ENCODE measurements at places on chromosomes 7 and 10.

- DNase-seq, result no peak
Measured at GRCh38 chr10:15652117-15652516, 67.6 kb downstream of the ITGA8 start.

DNA sequence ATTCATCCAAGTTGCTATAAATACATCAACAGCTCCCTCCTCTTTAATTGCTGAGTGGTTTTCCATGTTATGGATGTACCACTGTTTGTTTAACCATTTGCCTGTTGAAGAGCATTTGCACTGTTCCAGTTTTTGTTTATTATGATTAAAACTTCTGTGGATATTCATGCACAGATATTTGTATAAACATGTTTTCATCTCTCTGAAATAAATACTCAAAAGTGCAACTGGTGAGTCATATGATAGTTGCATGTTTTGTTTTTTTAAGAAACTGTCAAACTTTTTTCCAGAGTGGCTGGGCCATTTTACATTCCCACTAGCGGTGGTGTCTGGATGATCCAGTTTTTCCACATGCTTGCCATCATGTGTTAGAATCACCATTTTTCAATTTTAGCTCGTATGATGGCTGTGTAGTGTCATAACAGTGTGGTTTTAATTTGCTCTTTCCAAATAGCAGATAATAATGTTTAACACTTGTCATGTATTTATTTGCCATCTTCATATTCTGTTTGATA, 33.6 kb downstream of the MEOX2 start:
- no peak for DNase-seq

DNA sequence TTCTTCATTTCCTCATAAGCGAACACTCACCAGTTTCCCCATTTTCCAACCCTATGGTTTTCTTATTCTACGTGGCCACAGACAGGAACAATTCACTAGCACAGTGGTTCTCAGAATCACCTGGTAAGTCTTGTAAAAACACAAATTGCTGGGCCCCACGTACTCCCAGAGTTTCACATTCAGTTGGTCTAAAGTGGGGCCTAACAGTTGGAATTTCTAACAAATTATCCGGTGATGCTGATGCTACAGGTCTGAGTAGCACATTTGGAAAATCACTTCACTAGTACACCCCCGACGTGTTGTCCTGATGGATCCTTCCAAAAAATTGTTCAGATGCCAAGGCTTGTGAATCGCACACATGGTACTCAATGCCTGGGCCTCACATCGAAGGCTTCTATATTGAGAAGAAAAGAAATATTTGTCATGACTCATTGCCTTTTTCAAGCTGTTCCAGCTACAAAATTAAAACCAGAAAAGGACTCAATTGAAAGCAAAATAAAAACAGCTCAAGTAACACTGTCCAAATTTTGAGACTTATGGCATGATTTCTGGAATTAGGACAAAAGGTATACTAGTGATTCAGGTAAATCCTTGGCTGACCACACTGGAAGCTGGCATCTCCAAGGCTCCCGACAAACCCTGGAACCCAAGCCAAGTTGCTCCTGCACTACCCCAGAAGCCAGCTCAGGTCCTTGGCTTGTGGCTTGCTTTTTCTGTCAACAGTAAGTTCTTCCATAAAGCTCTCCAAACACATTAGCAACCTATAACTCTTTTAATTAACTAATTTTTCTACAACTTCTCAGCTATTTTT, 12.9 kb upstream of the VIM start:
- no peak for DNase-seq

- DNase-seq, result no peak
Measured at GRCh38 chr7:111593343-111593742, 31.1 kb upstream of the IMMP2L start.

DNA sequence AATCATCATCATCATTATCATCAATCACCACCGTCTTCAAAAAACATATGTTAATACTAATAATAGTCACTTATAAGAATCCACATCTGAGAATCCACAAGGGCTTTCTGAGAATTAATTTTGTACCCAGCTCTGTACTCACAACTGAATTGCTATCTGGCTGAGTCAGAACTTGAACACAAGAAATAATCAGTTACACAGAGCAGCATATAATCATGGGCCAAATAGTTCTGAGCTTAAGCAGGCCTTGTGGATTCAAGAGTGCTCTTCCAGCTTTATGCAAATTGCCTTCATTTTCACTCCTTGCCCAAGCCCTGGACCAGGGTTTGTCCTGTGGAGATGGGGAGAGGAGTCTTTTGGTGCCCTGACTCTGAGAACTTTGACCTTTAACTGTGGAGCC, 304.5 kb downstream of the ZNF248 start:
- DNase-seq, result no peak

- no peak for DNase-seq
Measured at GRCh38 chr10:93600446-93601145, 439 bp downstream of the RBP4 start.

DNA sequence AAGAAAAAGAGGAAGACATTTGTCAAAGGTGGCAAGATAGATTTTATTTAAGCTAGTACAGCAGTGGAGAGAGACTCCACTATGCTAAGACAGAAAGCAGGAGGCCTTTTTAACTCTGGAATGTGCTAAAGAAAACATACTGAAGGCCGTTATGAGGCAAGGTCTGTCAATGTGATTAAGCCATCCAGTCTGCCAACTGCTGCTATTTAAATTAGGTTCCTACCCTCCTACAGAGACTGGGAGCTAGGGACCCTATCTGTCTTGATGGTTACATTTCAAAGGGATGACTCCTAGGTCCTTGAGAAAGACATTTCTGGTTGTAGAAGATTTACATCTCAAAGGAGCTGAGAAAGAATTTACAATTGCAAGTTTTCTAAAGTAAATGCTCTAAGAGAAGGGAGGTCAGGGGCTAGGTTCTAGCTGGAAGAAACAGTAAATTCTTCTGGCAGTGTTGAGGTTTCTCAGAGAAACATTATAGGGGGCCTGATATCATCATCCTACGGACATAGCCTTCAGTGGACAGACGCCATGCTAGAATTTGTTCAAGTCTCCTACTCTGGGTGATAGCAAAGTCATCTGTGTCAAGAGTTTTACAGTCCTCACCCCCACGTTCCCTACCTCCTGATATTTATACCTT, 211.6 kb downstream of the PHF14 start:
- DNase-seq, result no peak

DNA sequence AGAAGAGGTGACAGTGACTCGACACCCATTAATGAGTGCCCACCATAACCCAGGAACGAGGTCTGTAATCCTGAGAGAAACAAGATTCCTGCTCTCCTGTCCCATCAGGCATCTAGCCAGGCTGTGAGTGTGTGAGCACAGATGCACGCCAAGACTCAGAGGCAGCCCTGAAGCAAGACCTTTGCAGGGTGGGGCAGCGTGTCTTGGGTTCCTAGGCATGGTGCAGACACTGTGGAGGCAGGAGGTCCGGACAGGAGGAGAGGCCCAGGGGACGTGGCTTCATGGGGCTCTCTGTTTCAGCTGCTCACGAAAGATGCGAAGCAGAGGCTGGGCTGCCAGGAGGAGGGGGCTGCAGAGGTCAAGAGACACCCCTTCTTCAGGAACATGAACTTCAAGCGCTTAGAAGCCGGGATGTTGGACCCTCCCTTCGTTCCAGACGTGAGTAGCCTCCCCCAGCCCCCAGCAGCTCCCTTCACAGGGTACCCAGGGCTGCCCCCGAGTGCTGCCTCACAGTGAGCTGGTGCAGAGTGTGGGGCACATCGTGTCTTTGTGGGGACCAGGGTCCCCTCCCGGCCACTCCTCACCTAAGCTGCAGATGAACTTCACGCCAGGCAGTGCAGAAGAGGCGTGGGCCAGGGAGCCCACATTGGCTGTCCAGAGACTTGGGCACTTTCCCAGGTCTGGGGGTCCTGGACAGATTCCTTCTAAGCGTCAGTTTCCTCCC, 94.5 kb downstream of the RGS10 start:
- DNase-seq, result no peak

DNA sequence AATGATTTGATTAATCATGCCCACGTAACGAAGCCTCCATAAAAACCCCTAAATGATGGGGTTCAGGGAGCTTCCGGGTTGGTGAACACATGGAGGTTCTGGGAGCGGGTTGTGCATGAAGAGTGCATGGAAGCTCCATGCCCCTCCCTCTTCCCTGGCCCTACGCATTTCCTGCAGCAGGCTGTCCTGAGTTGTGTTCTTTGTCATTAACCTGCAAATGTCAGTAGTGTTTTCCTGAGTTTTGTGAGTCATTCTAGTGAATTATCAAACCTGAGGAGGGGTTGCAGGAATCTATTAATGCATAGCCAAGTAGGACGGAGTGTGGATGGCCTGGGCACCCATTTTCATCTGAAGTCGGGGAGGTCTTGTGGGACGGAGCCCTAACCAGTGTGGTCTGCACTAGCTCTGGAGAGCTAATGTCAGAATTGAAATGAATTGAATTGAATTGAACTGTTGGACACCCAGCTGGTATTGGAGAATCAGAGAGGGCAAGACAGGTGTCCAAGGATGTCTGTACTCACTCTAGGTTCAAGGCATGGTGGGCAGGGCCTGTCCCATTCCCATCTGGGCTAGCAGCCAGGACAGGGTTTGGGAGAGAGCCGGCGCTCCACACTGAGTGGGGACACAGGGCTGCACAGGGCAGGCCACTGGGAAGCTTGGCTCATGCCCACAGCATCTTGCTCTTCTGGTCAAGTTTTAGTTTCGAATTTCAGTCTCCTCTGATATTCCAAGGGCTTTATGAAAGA, 22.3 kb upstream of the ARHGAP22 start:
- DNase-seq, result no peak

DNA sequence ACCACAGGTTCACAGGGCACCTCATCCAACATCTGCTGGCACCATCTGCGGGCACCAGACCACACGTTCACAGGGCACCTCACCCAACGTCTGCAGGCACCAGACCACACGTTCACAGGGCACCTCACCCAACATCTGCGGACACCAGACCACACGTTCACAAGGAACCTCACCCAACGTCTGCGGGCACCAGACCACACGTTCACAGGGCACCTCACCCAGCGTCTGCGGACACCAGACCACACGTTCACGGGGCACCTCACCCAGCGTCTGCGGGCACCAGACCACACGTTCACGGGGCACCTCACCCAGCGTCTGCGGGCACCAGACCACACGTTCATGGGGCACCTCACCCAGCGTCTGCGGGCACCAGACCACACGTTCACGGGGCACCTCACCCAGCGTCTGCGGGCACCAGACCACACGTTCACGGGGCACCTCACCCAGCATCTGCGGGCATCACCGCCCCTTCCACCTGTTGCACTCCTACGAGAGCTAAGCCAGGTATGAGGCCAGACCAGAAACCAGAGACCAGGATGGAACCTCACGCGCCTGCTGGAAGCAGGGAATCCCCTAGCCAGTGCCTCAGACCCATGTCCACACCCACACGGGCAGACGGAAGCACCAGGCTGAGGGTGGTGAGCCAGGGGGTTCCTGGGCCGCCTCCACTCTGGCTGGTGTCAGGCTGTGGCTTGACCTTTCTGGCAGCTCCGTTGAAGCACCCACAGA, 182.8 kb downstream of the MAD1L1 start:
- DNase-seq, result peak; percentile 42

DNA sequence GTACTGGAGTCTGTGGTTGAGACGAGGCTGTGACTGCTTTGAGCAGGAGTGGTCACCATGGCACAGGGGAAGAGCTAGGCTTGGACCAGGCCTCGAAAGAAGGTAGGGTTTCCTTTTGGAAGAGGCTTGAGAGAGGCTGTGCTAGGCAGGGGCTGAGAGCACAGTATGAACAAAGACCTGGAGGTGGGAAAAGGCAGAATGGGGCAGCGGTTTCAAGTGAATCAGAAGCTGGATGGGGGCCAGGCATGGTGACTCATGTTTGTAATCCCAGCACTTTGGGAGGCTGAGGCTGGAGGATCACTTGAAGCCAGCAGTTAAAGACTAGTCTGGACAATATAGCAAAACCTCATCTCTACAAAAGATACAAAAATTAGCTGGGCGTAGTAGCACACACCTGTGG, 65.9 kb downstream of the CLIP2 start:
- DNase-seq, result no peak

GRCh38 chr10:24324651-24325050, 115.7 kb downstream of the KIAA1217 start:
- no peak for DNase-seq

DNA sequence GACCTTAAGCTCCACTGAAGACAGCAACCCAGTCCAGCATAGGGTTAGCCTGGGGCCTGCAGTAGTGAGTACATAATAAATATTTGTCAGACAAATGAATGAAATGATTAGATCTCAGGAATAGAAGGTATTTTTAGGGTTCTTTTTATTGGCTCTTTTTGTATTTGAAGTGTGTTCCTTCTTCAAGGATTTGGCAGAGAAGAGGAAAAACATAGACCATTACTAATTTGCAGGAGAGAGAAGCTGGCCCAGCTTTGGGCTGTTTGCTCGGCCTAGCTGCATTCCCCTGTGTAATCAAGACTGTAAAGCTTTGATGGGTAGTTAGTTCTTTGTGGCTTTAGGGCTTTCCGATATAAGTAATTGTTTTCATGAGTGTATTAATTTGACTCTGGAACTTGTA, 64.2 kb downstream of the CNNM2 start:
- DNase-seq, result no peak

- DNase-seq, result no peak
Measured at GRCh38 chr10:126713594-126713993, 43.1 kb upstream of the C10orf90 start.

GRCh38 chr7:96233084-96233483, 88.8 kb downstream of the SLC25A13 start:
- DNase-seq, result no peak

- peak; percentile 58 for DNase-seq
Measured at GRCh38 chr7:134327896-134328295, 11.2 kb upstream of the SLC35B4 start.

DNA sequence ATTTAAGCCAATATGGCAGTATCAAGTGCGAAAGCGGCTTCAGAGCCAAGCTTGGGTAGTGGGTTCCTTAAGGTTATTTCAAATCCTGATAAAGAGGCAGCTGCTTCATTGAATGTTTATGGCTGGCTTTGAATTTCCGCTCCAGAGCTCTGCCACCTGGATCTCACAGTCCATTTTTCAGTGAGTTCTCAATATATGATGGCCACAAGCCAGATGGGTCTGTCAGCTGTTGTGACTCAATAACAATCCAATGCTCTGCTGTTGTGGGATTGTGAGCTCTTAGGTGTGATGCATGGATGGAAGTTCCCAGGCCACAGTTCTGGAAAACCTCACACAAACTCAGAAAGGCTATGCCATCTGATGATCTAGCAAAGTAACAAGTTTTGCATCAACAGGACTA, 743.8 kb upstream of the LRRN3 start:
- no peak for DNase-seq

- no peak for DNase-seq
Measured at GRCh38 chr10:26372513-26373354, 65.4 kb upstream of the APBB1IP start.

DNA sequence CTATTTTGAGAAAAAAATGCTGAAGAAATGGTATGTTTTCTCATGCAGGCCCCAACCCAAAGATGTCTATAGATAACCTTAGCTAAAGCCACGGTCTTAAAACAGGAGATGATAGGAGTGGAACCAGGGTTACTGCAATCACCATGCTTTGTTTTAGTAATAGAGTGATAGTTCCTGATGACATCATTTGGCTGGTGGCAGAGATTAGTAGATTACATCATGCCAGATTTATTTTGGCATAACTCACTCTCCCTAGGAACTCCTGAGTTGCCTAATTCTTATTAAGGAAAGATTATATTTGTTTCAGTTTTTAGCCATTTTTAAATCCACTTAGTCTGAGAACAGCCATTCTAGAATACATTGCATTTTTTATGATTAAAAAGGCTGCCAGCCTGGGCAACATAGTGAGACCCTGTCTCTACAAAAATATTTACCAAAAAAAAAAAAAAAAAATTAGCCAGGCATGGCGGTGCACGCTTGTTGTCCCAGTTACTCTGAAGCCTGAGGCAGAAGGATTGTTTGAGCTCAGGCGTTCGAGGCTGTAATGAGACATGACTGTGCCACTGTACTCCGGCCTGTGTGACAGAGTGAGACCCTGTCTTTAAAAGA, 17.8 kb downstream of the ENO4 start:
- DNase-seq, result no peak
